ENCODE measurements at places on chromosomes 7 and 10.

GRCh38 chr10:86651631-86652331, 2.6 kb upstream of the OPN4 start:
- DNase-seq: no peak

- DNase-seq: no peak
Measured at GRCh38 chr10:118216020-118216419, 126.1 kb downstream of the FAM204A start.

DNA sequence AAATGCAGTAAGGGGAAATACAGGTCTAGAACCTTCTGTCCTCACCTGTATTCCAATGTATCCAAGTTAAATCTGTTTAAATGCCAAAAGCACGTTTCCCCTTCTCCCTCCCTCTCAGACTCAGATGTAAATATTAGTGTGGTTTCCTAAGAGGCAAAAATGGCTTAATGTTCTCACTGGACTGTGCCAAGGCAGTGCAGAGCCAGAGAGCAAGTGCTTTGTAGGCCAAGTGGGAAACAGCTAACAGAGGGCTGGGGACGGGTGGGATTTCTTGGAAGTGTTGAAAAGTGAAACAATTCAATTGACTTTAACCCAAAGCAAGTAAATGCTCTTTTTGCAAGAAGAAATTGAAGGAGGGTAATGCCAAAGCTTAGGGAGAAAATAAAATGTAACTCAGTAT, 103.1 kb downstream of the GSAP start:
- DNase-seq: no peak

- DNase-seq: no peak
Measured at GRCh38 chr7:101833799-101834198, 16.4 kb downstream of the CUX1 start.

- DNase-seq: no peak
Measured at GRCh38 chr7:82131215-82131614, 312.4 kb downstream of the CACNA2D1 start.

DNA sequence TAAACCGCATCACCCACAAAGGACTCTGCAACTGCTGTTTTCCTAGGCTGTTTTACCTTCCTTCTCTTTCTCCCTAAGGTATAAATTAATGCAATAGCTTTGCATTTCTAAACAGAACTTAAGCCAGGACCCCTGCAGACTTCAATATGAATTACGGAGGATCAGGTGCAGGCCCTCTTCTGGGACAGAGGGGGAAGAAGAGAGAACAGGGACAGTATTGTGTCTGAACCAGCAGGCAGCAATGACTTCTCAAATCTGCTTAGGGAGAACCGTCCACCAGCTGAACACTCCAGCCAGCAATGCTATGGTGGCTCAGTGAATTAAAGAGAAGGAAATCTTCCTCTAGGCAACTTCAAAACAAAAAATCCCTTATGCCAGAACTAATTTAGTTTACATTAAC, 35.7 kb downstream of the POLR3A start:
- no peak for DNase-seq

GRCh38 chr7:100892364-100893317, 3.0 kb downstream of the ACHE start:
- DNase-seq: no peak

GRCh38 chr10:127921753-127922145, 14.8 kb downstream of the PTPRE start:
- DNase-seq: no peak

GRCh38 chr7:30780941-30781340, 9.7 kb downstream of the MINDY4 start:
- DNase-seq: no peak

DNA sequence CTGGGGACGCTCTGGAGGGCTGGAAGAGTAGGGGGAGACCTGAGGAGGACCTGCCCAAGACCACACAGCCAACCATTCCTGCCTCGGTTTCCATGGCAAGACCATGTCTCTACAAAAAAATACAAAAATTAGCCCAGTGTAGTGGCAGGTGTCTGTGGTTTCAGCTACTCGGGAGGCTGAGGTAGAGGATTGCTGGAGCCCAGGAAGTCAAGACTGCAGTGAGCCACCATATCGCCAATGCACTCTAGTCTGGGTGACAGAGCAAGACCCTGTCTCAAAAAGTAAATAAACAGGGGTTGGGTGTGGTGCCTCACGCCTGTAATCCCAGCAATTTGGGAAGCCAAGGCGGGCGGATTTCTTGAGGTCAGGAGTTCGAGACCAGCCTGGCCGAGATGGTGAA, 48.7 kb downstream of the CLIP2 start:
- DNase-seq: no peak

- peak; percentile 91 for DNase-seq
Measured at GRCh38 chr10:16986406-16987205, 143.0 kb downstream of the CUBN start.

DNA sequence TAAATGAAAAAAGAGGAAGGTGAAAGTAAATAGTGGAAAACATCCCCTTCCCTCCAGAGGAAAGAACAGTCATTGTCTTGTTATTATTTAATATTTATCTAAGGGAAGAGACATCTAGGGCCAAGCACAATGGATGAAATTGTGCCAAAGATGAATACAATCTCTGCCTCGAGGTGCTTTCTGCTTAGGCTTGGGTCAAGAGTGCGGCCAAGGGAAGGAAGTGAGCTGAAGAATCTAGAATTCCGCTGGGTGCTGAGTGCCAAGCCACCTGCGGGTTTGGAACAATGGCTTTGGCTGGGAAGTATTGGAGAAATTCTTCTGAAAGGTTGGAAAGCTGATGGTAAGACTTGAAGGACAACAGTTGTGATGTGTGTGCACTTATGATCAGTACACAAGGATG, 531.3 kb upstream of the FZD8 start:
- peak; percentile 23 for DNase-seq

DNA sequence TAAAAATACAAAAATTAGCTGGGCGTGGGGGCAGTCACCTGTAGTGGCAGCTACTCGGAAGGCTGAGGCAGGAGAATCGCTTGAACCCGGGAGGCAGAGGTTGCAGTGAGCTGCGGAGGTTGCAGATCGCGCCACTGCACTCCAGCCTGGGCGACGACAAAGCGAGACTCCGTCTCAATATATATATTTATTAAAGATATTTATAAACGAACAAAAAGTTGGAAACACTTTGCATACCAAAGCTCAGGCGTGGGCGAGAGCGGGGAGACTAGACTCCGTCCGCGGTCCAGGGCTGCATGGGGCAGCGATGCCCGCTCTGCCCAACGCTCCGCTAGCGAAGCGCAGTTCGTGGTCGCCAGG, 7.9 kb upstream of the CRYGN start:
- DNase-seq: no peak

GRCh38 chr10:10587744-10588393, 429.8 kb upstream of the CELF2 start:
- DNase-seq: no peak

DNA sequence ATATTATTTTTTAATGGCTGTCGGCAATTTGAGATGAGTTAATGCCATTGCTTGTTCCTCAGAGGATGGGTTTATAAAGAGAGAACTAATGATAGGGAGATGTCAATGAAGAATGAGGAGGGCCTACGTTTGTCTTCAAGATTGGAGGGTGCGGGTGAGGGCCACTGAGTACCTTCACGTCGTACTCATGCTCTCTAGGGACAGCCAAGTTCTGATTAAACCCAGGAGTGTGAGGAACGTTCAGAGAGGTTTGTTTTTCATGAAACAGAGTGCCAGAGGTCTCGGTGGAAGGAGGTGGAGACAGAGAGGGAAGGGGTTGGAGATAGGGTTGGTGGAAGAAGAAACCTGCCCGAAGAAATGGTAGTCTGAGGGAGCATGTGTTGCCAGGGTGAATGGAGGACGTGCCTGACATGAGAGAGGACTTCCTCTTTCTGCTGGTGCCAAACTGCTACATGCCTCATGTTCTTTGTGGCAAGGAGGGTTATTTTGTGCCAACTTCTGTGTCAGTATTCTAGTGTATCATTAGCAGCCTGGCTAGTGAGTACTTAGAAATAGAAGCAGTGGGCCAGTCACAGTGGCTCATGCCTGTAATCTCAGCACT, 8.9 kb downstream of the DHTKD1 start:
- DNase-seq: no peak

DNA sequence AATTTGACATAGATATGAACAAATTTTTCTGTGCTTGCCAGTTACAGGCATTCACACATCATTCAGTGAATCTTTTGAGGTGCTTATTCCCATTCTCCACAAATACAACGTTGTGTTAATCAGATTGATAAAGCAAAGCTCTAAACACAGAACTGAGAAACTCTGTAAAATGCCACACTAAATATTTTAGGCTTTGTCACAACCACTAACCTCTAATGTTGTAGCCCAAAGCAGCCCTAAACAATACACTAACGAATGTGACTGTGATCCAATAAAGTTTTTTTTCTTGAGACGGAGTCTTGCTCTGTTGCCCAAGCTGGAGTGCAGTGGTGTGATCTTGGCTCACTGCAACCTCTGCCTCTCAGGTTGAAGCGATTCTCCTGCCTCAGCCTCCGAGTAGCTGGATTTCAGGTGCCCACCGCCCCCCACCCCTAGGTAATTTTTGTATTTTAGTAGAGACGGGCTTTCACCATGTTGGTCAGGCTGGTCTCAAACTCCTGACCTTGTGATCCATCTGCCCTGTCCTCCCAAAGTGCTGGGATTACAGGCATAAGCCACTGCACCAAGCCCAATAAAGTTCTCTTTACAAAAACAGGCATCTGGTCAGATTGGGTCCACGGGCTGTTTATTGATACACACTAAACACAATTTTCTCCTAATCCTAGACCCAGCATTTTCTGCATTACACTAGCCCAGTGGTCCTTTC, 6.9 kb downstream of the CYCS start:
- no peak for DNase-seq

DNA sequence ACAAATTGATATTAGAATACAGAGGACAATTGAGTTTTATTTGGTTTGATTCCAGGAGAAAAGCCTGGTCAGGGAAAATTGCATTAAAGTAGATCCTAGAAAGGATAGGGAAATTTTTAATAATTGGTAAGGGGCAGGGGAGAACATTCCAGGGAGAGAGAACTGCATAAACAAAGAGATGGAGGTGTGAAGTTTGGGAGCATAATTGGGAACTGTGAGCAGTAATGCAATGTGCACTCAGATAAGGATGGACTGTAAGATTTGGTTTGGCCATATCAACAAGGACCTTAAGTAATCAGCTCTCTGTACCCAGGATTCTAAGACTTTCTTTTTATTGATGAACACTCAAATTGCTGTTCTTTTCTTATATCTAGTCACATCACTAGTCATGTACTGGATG, 41.4 kb downstream of the ZMYND11 start:
- no peak for DNase-seq

GRCh38 chr7:159033956-159034355, 110.7 kb downstream of the VIPR2 start:
- no peak for DNase-seq

DNA sequence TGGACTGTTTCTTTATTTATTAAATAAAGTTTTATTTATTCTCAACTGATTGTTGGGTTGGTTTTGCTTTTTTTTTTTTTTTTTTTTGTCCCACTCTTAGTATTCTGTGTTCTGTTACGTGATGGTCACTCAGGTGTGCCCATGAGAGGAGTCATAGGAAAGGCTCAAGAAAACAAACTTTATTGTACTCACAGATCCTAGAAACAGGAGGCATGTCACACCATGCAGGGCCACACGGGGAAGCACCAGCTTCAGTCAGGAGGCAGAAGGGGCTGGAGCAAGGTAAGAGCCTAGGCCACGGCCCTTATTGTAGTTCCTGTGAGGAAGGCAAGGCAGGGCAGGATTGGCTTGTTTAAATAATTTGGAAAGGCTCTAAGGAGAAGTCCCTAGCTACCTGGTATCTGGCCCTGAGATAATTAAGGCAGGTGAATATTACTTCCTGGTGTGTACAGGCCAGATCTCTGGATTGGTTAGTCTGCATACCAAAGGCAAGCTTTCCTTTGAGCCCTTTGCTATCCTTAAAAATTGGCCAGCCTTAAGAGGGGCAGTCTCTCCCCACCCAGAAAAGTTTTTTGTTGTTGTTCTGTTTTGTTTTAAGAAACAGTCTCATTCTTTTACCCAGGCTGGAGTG, 8.3 kb downstream of the ATOH7 start:
- no peak for DNase-seq

DNA sequence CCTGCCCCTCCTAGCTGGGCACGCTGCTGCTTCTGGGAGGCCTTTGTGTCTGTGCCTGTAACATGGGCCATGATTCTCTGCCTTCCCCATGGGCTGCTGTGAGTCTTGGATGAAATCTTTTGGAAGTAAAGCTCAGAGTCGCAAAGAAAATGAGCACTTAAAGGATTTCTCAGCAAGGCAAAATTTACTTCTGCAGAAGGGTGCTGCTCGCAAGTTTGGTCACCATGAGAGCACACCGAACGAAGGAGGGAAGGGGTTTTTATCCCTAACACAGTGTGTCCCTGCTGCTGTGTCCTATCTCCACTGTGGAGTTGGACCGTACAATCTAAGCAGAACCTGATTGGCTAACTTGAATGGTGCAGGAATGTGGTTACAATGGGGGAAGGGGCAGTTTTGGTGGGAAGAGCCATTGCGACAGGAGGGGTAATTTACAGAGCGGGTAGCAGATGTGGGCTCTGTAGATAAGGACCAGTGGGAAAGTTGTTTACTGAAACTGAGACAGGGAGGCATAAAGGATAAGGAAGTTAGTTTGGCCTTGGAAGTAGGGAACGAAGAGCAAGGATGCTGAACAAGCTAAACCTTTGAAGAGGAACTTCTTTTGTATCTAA, 57.5 kb downstream of the FANK1 start:
- DNase-seq: no peak

DNA sequence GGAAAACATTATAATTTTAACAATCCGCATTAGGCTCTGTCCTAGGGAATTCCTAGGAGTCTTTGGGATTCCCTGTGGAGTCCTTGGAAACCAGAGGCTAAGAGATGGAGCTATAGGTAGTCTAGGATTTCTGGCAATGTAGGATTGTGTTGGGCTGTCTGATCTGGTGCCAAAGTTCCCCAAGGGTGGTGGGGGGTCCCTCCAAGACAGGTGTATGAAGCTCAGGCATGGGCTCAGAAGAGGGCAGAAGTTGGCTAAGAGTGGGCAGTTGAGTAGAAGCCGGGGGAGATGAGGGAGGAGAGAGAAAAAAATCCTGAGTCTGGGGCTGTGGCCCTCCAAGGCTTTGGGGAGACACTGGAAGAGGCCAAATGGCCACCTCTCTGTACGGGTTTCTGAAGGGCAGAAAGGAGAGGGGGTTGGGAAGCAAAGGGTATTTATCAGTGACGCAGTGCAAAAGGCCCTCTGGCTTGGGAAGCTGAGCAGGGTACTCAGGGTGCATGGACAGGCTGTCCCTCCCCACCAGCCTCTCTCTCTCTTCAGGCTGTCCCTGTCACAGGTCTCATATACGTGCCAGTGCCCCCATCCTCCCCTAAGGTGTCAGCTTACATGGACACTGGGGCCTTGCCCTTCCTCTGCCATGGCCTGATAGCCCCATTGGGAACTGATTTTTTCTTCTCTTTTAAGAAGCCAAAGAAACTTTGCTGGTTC, 929 bp downstream of the HOXA6 start:
- DNase-seq: no peak

- no peak for DNase-seq
Measured at GRCh38 chr7:100623951-100624824, 11.8 kb downstream of the MOSPD3 start.

Data from astrocyte of the spinal cord (primary cell).